ENCODE measurements at places on chromosomes 6 and 20.

GRCh38 chr6:75147512-75147911, 58.3 kb downstream of the COL12A1 start:
- no peak for DNase-seq

DNA sequence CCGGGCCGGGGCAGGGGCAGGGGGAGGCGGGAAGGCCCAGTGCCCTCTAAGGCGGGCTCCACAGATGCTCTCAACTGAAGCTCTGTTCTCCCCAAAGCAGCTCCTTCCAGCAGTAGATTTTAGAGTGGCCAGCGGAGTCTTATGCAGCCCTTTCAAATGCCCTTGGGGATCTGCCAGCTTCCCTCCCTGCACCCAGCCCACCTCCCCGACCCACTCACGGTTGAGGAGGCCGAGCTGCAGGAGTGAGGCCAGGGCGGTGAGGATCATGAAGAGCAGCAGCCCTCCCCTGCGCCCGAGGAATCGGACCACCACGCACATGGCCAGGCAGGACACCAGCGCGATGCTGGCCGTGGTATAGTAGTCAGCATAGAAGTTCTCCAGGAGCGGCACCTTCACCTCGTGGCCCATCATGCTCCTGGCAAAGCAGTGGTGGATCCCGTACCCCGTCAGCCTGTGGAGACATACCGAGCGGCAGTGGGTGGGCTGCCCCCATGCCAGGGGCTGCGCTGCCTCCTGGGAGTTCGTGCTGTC, 28.0 kb downstream of the PSMG4 start:
- DNase-seq = no peak

GRCh38 chr6:21780141-21780540, 186.6 kb downstream of the SOX4 start:
- no peak for DNase-seq

DNA sequence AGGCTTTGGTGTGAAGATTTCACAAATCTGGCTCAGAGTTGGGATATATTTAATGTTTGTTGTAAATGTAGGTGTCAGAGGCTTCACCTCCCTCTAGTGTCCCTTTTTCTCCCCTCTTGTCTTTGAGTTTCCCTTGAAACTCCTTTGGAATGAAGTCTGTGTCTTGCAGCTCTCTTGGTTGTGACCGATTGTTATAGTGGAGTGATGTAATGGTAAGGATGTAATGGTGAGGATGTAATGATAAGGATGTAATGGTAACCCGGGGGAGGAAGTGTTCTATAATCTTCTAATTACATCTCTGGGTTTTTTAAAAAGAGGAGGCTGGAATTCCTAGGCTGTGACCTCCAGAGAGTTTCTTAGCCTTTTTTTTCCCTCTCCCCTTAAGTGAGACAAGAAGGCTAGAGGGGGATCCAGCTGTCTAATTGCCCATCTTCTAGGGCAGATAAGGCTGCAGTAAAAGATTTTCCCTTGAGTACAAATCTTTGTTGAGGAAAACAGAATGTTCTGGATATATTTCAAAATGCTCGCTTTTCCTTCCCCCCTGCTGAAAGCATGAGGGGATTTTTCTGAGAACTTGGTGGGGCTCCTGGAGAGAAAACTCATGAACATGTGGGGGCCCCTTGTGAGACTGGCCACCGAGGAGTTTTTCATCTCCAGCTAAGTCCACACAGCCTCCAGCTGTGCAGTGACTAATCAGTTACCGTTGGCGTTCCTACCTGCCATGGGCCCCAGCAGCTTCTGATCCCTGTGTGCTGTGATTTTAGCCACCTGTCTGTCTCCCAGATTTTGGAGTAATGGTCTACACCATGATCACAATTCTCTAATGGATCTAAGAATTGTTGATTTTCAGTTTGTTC, 156.7 kb upstream of the PMEPA1 start:
- no peak for DNase-seq

DNA sequence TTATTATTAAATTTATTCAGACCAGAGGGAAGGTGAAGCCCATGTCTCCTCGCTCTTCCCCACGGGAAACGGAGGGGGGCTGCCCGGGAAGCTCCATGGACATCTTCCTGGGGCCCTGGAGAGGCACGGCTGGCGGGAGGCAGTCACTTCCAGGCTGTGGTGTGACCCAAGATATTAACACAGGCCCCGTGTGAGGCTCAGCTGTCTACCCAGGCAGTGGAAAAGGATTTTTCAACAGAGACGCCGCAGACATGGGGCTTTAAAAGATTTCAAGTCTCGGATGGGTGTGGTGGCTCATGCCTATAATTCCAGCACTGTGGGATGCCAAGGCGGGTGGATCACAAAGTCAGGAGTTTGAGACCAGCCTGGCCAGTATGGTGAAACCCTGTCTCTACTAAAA, 117.9 kb downstream of the ERMARD start:
- no peak for DNase-seq

All from NCI-H1105 treated with DMSO at 0.1 percent for 48 hours (cell line).